ENCODE measurements at places on chromosomes 13 and 19. TPM values are rescaled to one million over a fixed set of nuclear protein-coding genes. Genes with fewer than 3 reads are reported as not detected.

SLC17A7 gene
- total RNA-seq: not detected

CYP2S1 gene
- 8.9 TPM for total RNA-seq

CEACAM19 gene
- 67.8 TPM for total RNA-seq

DNA sequence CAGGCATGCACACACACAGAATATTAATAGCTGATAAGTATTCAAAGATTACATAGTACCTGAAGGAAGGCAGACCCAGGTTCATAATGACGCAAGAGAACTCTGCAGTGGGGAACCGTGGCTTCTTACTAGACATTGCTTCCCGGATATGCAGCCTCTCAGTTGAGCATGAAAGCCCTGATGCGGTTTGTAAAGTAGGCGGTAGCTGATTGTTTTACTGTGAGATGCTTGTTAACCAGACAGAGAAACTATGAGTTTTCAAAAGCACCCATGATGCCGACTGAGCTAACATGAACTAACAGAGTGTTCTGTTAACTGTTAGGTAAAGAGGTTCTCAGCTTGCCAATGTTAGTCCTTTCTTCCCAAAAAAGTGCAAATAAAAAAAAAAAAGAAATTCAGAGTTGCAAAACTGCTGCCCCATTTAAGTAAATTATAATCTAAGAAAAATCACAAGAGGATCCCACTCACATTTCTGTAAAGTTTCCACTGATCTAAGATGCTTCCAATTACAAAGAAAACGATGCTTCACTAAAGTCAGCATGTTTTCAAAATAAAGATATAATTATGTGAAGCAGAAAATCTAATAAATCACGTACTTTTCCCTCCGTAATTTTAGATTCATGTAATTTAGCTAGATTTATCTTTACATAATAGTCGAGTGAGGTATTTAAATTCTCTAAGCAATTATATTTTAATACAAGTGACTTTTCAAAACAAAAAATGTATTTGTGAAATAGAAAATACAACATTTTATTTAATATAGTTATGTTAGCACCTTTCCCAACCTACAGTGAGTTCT is 2.2 kb downstream of the FLT1 start:
- DNase-seq: no peak
- H3K27me3 ChIP-seq: peaks cover 47% of the 10 kb centered on the region
- H3K4me3 ChIP-seq: no peak overlapping the region
- no peaks in the 10 kb centered on the region for H3K36me3 ChIP-seq
- no peaks in the 10 kb centered on the region for H3K4me1 ChIP-seq
- no peak overlapping the region for H3K27ac ChIP-seq

DDX39A gene
- 96.1 TPM for total RNA-seq

GRCh38 chr19:34305221-34306083 is 51.1 kb downstream of the GARRE1 start:
- H3K4me1 ChIP-seq: peaks cover 23% of the 10 kb centered on the region
- no peaks in the 10 kb centered on the region for H3K27me3 ChIP-seq
- no peak overlapping the region for H3K4me3 ChIP-seq
- H3K36me3 ChIP-seq: peaks cover 17% of the 10 kb centered on the region
- DNase-seq: no peak

DNA sequence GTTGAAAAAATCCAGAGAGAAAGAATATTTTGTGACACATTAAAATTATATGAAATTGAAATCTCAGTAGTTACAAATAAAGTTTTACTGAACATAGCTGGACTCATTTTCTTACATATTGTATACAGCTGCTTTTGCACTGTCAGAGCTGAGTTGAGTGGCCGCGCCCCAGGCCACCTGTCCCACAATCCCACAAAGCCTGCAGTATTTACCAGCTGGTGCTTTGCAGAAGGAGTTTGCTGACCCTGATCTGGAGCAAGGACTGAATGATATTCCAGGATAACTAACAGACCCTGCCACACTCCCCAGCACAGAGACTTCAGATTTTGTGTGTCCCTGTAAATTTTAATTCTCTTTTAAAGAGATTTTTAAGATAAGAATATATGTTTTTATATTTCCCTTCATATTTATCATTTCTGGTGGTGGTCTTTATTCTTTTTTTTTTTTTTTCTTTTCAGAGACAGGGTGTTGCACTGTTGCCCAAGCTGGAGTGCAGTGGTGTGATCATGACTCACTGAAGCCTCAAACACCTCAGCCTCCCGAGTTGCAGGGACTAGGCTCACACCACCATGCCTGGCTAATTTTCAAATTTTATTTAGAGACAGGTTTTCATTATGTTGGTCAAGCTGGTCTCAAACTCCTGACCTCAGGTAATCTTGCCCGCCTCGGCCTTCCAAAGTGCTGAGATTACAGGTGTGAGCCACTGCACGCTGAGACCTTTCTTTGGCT is 48.5 kb downstream of the TDRD12 start:
- H3K27me3 ChIP-seq: peaks cover 40% of the 10 kb centered on the region
- no peak overlapping the region for H3K4me3 ChIP-seq
- H3K4me1 ChIP-seq: no peaks in the 10 kb centered on the region
- H3K36me3 ChIP-seq: no peaks in the 10 kb centered on the region
- no peak overlapping the region for H3K27ac ChIP-seq
- no peak for DNase-seq

DNA sequence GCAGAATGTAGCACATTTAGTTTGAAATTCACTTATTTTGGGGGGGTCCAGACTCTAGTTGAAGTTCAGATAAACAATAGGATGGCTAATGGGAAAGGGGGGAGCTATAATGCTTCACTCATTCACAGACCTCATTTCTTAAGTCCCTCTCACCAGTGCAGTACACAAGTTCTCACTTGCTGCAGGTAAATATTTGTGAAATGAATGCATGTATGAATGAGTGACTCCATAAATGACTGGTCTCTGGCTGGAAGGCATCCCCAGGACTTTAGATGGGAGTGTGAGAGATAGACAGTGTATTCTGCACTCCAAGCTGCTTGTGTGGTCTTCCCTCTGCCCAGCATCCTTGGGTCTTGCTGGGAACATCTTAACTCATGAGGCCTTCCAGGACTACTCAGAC is 169.2 kb downstream of the ZIC5 start:
- no peaks in the 10 kb centered on the region for H3K27me3 ChIP-seq
- H3K27ac ChIP-seq: no peak overlapping the region
- no peak overlapping the region for H3K4me3 ChIP-seq
- DNase-seq: no peak

Measured in Calu3 (cell line).